ENCODE measurements at places on chromosomes 5 and 9. TPM values are rescaled to one million over a fixed set of nuclear protein-coding genes. Genes with fewer than 3 reads are reported as not detected.
A peak's percentile ranks its signal among the peaks of the same experiment; 100 is the strongest.

- no peak for DNase-seq
These were observed 304.9 kb downstream of the TMEM167A start for GRCh38 chr5:82772281-82772680.

DNA sequence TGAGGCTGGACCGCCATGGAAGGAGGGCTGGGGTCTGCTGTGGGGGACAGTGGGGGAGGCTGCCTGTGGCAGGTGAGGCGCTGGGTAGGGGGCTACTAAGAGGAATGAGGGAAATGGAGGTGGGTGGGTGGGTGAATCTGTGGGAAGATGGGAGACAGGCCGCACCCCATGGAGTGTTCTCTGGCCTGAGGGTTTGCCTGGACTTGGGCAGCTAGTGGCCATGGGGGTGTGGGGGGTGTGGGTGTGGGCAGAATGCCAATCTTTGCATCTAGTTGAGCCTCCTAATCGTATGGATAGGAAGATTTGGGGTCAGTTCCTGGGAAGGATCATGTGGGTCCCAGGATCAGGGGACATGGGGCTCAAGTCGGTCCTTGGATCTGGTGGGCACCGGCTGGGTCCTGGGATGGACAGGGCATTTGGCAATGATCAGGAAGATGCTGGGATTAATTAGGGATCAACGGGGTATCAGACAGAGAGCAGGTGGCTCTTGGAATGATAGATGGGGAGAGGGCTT, 518 bp downstream of the ZDHHC12 start:
- peak; percentile 36 for DNase-seq

DNA sequence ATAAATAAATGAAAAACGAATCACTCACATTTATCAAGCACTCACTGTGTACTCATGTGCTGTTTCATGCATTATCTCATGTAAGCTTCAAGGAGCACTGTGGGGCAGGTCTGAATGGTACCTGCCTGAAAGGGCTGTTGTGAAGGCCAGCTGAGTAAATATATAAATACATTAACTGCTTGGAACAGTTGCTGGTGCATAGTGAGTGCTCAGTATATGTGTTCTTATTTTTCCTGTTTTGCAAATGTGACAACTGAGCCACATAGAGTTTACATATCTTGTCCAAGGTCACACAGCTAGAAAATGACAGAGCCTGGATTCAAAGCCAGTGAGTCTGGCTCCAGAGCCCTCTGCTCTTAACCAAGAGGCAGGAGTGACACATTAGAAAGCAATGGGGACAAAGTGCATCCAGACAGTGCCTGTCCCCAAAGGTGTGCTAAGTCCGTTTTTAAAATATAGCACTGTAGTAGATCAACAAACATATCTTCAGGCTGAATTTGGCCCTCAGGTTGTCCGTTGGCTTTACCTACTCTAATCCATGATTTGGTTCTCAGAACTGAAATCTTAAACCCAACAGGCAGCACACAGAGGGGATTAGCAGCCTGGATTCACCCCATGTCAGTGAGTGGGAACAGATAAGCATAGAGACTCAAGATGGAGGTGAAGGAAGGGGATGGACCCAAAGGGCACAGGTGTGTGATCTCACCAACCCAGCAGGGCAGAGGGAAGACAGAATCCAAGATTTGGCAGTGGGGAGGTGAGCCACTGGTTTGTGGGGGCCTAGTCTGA, 70.8 kb downstream of the WWC1 start:
- no peak for DNase-seq

GRCh38 chr9:74951107-74951720, 1.5 kb downstream of the C9orf40 start:
- DNase-seq, result peak; percentile 16

- DNase-seq, result no peak
These were observed 193.5 kb upstream of the HAPLN1 start for GRCh38 chr5:83914199-83914598.

DNA sequence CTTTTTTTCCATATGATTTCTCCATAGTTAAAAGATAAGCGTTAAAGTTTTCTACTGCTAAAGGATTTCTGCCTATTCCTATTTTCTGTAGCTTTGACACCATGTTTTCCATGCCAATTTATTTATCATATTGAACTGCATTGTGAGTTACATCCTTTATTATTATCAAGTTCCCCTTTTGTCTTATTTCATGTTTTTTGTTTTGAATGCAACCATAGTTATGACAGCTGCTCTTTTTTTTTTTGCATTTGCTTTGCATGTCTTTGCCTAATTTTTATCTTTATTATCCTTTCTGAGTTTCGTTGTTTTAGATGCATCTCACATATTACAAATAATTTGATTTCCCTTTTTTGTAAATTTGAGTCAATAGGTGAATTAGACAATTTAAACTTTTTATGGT, 161.5 kb downstream of the DEPDC1B start:
- DNase-seq, result no peak

DNA sequence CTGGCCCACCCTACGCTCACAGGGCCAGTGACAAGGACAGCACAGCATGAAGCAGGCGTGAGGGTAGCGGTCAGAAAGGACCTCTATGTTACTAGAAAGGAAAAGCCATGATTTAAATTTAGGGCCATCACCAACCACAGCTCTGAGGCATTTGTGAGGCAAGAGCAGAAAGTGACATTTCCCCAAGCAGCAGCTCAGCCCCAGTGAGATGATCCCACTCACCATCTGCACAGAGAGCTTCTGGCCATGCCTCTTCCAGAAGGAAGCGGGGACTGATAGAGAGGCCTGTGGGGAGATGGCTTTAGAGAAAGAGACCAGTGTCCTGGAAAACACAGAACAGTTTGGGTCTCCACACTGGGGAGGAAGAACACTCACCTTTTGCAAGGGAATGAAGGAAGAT, 413.9 kb downstream of the SPOCK1 start:
- DNase-seq, result no peak

DNA sequence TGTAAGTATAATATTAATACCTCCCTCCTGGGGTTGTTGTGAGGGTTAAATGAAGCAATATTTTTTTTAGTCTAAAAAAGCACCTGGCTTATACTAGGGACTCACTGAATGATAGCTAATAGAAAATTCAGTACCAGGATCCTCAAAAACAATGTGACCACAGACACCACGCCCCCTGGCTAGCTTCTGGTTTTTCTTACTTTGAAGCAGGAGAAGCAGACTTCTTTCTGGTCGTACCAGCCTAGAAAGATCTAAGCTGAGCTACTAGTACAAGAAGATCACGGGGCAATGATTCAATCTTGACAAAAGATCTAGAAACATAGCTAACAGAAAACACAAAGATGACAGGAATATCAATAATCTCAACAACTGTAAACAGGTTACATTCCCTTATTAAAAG, 218.5 kb upstream of the SLC30A5 start:
- DNase-seq, result no peak

- no peak for DNase-seq
These were observed 43.2 kb downstream of the FBXO4 start for GRCh38 chr5:41968153-41968723.

The TEK gene
- total RNA-seq, result 4.2 TPM

The UIMC1 gene
- total RNA-seq, result 33.1 TPM

The CNTFR gene
- total RNA-seq, result 6.4 TPM

DNA sequence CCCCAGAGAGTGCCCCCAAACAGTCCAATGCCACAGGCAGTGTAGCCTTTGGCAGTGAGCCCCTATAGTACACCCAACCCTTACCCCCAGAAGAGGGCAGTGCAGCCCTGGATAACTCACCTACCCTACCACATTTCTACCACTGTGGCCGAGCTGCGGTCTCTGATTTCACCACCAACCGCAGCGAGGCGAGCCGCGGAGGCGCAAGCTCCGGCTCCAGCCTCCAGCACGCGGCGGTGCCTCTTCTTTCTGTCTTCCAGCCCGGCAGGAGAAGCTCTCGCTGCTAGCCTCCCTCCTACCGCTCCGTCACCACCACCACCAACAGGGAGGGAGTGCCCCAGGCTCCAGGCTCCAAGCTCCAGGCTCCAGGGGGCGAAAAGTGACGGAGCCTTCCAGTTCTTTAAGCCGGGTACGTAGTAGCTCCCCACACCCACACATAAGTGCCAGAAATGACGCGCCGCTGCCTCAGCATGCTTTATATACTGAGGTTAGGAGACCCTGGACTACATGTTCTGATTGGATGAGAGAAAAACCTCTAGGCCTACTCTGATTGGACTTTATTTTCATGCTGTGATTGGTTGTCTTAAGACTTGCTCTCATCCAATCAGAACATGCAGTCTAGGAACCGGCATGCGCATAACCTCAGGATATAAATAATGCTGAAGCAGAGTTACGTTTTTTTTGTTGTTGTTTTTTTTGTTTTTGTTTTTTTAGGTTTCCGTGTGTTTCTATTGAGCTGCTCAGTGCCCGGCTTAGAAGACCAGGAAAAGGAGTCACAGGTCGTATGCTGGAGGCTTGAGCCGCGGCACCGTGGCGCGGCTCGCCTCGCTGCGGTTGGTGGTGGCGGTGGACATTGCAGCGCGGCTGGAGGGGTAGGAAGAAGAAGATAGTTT, at the start of gene PCAT7:
TSS of gene PCAT7 (plus strand) at position 645 of the 893 bp plus-strand sequence.
- peak; percentile 86 for DNase-seq

GRCh38 chr5:128920345-128921215, 44.7 kb upstream of the SLC27A6 start:
- DNase-seq, result no peak

GRCh38 chr5:90636948-90637347, 78.4 kb downstream of the ADGRV1 start:
- DNase-seq, result no peak

The PCDHGB1 gene
- 0.79 TPM for total RNA-seq

The IFNA2 gene
- total RNA-seq, result not detected

DNA sequence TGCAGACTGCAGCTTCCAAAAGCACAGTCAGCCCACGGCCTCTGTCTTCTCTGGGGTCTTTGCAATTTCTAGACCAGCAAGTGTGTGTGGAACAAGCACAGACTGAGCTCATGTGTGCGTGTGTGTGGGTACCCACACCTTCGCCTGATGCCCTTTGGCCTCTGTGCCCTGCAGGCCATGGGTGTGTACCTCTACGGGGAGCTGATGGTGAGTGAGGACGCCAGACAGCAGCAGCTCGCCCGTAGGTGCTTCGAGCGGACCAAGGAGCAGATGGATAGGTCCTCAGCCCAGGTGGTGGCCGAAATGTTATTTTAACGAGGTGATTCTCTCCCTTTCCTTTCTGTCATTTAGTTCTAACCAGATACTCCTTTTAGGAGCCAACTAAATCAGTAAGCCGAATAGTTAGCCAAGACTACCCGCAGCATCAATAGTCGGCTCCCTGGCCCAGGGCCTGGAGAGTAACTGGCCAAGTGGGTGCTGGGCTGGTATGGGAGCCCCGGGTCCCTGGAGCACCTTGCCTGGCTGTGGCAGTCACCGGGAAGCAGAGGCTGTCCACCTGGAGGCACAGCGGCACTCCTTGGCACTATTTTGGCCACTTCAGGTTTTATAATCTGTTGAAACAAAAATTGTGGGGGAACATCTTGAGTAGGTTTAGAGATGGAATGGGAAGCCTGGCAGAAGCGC, 235.0 kb downstream of the FANCC start:
- DNase-seq, result no peak

DNA sequence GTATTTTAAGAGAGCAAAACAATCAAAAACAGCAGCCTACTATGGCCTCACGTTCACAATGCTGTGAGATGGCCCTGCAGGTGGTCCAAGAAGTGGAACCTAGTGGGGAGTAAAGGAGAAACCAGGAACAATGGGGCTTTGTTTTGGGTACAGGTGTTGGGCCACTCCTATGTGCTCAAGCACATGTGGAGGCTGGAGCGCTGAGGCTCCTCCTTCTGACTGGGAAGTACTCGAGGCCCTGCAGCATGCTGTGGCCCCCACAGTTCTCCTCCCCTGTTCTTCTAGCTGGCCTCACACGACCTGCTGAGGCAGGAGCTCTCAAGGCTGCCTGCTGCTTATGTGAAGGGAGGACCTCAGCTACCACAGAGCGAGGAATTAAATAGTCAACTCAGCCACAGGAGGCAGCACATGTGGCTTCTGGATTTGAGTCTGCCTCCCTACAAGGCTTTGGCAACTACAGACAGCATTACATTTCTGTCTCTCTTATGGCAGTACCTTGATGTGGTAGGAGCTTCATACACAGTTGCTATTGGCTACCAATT, 482.3 kb downstream of the SPOCK1 start:
- DNase-seq, result no peak

DNA sequence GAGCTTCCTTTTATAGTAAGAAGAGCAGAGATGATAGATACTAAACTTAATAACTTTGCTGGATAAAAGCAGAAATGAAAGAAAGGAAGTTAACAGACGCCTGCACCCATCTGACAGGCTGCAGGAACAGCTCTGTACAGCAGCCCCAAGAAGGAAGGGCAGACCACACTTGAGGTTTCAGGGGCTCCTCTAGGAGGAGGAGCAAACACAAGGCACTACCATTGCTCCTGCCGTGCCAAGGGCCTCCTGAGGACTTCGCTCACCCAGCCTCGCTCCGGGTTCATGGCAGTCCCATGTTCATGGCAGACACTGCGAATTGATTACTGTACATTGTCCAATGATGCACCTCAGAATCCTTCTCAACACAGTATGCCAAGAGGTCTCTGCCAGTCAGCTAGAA, 85.1 kb downstream of the AMBP start:
- peak; percentile 21 for DNase-seq

Data from left colon (tissue), 2 donors.